ENCODE measurements at places on chromosomes 12 and 14.
A peak's percentile ranks its signal among the peaks of the same experiment; 100 is the strongest.

- no peak for DNase-seq
These were observed 20.5 kb downstream of the PPHLN1 start for GRCh38 chr12:42346403-42347002.

DNA sequence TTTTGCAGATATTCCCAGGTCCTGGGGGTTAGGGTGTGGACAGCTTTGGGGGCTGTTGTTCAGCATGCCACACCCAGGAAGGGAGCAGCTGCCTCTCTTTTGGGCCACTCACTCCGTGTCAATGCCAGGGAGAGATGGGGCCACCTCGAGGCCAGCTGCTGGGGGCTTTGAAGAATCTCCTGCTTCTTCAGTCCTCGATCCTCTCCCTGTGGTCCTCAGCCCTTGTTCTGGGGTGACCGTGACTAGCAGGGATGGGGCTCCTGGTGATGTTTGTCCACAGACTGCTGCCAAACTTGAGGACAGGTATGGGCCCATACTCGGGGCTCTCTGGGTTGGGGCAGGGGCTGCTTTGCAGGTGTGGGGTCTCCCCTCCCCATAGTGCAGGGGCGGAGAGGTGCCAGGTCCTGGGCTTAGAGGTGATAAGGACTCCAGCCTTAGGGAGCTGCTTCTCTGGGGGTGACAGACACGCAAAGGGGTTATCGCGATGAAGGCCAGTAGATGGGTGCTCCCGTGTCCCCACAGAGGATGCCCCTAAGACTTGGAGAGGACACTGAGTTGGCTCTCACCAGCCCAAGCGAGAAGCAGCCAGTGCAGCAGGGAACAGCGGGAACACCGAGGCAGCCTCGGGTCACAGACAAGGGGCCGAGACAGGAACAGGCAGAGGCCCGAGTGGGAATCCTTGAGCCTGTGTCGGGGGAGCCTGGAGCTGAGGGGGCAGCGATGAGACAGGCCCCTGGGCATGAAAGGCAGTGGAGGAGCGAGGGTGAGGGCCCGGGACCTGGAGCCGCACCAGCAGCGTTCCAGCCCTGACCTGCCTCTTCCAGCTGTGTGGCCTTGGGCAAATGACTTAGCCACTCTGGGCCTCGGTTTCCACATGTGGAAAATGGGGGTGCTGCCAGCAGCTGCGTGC lies 11.1 kb downstream of the RFLNA start:
- DNase-seq = no peak

DNA sequence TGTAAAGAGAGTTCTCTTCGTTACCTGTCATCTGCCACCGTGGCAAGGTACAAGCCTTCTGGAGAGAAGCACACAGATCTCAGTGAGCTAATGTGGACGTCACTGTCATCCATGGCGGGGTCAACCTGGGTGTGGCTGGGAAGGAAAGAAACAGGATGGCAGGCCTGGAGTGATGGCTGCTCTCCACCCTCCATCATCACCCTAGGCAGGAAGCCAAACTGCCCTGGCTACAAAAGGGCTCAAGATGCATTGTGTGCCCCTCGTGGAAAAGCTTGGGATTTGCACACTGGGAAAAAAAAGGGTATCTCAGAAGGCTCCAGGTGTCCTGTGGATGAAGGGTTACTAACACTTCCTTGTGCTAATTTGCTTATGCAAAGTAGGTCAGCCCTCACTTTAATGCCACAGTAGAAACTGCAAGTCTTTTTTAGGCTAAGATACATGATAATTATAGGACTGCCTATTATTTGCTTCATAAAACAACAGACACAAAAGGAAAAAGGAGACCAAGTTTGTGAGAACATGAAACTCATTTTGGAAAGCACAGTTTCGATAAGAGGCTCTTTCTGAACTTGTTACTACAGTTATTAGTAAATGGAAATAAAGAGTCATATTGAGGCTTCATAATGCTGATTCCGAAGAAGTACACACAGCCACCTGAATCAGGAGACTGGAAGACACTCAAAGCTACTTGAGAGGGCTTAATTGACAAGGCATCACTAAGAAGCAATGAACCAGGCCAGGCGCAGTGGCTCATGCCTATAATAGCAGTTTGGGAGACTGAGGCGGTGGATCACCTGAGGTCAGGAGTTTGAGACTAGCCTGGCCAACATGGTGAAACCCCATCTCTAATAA lies 18.9 kb downstream of the RFC5 start:
- DNase-seq = no peak

GRCh38 chr12:18261906-18262305 lies 588 bp downstream of the PIK3C2G start:
- no peak for DNase-seq

- no peak for DNase-seq
These were observed 13.0 kb downstream of the TMEM52B start for GRCh38 chr12:10191865-10192264.

- DNase-seq = peak; percentile 40
These were observed 42.2 kb downstream of the TAOK3 start for GRCh38 chr12:118330421-118331018.

- DNase-seq = no peak
These were observed 174.0 kb upstream of the DIO2 start for GRCh38 chr14:80385336-80385735.

- peak; percentile 91 for DNase-seq
These were observed 769.4 kb upstream of the USP15 start for GRCh38 chr12:61490526-61491498.

DNA sequence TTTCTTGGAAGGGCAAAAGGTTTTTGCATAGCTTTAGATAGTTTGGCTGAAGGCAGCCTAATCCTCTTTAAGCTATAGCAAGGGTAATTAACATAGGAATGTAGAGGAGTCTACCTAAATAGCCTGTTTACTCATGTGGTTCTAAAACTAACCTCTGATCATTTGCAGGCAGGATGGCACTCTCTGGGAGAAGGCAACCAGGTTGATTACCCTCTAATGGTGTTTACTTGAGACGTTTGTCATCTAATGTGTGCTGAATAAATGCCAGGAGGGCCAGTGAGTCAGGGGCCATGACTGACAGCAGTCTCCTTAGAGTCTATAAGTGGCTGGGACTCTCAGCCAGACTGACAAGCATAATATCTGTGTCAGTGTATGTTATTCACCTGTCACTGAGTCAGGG lies 286.4 kb downstream of the PCNX1 start:
- DNase-seq = no peak

DNA sequence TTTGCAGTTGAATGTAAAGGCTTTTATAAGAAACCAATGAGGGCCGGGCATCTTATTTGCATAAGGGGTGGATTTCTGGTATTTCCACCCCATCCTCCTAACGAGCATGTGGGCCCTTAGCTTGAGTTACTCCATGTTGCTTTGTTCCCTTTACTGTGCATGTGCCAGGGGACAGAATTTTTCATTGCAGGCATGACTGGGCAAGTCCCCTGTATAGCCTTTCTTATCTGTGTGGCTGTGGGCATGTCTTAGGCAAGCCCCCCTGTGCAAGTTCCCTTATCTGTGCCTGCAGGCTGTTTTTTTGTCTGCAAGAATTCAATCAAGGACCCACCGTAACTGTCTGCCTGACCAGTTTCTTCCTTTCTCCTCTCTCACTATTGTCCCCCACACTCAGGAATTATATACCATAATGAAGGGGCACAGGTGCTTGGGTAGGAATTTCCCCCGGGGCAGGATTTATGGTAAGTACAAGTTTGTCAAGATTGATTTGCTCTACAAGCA lies 152.2 kb upstream of the CNOT2 start:
- DNase-seq = no peak

- DNase-seq = no peak
These were observed 311.5 kb downstream of the ATP23 start for GRCh38 chr12:58252914-58253313.

DNA sequence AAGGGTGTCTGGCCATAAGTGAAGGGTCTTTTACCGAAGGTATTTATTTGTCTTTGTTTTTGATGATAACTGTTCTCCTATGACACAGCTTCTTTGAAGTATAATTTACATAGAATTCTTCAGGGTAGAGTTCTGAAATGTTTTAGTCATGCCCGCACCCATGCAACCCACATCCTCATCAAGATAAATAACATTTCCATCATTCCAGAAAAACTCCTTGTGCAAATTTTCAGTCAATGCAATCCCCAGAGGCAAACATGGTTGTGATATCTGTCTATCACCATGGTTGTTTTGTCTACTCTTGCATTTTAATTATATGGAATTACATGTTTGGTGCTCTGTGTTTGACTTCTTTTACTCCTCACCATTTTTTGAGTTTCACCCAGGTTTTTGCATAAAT lies 837.8 kb downstream of the AACS start:
- no peak for DNase-seq

- DNase-seq = no peak
These were observed 280.6 kb downstream of the NRXN3 start for GRCh38 chr14:78450669-78451318.

DNA sequence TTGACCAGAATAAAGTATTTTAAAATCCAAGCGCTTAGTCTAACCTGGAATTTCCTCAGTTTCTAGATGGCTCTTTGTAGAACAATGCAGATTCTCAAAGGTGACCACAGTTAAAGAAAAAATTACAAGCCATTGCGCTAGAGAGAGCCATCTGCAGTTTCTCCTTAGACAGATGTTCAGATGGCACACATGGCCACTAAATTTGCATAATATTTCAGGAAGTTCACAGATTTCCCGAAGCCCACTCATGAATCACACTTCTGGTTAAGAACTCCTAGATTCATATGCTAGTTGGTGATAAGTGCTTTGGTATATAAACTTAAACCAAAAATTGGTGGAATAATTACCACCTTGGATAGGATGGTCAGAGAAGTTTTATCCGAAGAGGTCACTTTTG lies 749 bp downstream of the AKAP3 start:
- peak; percentile 32 for DNase-seq

DNA sequence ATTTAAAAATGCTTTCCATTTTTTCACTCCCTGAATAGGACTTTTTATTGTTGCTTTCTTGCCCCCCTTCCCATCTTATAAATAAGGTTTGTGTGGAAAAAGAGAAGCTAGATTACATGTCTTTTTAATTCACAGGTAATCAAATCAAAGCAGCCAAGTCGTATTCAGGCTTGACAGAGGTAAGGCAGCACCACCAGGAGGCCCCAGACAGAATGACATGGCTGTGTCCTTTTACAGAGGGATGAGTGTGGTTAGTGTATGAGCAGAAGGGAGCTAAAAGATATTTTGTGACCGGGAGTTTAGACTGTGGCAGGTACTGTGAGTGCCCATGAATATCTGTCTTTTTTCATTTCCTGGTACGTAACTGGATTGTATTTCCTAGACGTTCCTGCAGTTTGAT lies 596.1 kb downstream of the ETNK1 start:
- DNase-seq = no peak

- DNase-seq = peak; percentile 41
These were observed 49.4 kb downstream of the DGLUCY start for GRCh38 chr14:91163316-91163715.

DNA sequence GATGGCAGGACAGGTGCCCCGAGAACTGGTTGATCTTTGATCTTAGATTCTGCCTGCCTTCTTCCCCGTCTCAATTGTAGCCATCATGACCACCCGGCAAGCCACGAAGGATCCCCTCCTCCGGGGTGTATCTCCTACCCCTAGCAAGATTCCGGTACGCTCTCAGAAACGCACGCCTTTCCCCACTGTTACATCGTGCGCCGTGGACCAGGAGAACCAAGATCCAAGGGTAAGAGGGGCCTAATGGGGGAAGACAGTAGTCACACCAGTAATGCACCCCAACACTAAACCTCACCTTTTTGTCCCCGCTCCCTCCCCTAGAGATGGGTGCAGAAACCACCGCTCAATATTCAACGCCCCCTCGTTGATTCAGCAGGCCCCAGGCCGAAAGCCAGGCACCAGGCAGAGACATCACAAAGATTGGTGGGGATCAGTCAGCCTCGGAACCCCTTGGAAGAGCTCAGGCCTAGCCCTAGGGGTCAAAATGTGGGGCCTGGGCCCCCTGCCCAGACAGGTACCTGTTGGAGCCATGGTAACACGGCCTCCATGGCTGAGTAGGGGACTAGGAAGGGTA lies 556 bp downstream of the TROAP start:
- DNase-seq = no peak

DNA sequence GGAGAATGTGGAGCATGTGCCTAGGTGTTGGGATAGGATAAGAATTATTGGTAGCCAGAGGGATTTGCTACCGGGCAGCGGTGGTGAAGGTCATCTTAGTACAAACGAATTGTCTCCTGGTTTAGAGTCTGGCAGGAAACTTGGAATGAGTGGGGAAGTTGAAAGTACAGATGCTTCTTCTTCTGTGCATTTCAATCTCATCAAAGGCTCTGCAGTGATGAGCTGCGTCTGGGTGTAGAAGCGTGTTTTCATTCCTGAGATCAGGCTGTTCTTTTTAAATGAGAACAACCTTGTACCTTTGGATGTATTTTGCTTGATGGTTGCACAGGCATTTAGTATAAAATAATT lies 2.1 kb downstream of the WNK1 start:
- peak; percentile 43 for DNase-seq

DNA sequence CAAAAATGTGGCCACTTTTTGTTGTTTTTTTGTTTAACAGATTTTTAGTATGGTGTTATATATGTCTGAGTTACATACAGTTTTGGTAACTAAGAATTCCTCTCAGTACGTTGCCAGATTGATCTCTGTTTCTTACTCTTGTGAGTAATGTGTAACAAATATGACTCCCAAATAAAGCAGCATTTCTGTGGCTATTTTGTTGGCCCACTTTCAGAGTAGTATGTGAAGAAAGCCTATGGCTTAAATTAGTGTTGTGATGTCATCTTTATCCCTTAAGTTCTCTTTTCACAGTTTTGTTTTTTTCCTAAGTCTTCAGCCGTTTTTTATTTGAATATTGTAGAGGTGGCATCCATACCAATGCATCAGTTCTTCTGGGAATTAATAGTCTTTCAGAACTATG lies 10.7 kb downstream of the PCNX4 start:
- peak; percentile 79 for DNase-seq

DNA sequence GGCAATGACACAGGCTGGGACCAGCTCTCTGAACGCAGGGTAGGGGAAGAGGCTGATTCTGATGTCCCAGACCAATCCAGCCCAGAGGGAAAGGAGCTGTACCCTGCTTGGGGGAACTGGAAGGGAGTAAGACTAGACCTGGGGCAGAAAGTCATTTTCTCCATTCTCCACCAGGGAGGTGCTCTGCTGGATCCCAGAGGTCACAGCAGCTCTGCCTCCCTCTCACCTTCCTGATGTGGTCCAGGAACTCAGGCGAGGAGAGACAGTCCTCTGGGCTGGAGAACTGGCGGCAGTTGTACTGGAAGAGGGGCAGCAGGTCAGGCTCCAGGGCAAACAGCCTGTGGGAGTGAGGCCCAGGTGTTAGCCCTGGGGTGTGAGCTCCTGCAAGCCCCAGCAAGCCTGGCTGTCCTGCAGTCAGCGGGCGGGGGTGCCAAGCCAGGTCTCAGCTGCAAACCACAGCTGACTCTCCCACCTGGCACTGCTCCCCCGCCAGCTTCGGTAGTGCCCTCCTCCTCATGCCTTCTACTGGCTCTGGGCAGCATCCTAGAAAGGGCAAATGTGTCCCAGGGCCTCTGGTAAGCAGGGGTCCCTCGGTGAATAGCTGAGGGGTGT lies 1.9 kb downstream of the NGB start:
- no peak for DNase-seq

GRCh38 chr14:66476964-66477363 lies 9.2 kb upstream of the CCDC196 start:
- DNase-seq = peak; percentile 8

DNA sequence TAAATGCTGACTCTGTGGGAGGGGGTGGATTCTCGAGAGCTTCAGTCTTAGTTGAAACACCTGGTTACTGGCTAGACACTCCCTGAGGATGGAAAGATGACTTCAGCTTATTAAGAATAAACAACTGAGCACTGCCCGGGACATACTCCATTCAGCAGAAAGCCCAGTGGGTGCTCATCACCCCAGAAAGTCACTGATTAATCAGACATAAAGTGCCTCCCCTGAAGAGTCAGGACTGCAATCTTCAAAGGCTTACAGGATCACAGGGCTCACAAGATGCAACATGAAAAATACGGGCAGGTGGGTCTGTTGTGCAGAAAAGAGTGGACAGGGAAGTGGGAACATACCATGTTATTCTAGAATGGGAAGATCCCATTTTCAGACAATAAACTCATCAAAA lies 207.0 kb downstream of the CALM1 start:
- DNase-seq = no peak
